PC-3 (cell line): ENCODE measurements at places on chromosomes 3 and 15.

- no peak for DNase-seq
Observed at GRCh38 chr3:193589129-193589528, 3.9 kb upstream of the OPA1 start.

DNA sequence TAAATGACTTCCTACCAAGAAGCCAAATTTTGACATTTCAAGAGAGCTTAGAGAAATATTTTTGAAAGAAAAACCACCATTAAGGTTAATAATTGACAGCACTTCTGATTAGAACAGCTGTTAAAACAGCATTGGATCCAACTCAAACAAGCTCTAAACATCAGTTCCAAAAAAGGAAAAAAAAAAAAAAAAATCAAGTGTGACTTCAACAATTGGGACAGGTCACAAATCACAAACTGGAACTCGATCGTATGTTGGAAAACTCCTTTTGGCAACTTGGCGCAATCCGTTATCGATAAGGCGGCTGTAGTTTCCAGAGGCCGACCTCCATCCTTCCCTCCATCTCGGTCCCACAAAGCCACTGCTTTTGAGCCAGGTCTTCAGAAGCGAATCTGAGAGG, 17.8 kb downstream of the TLE3 start:
- DNase-seq = no peak

DNA sequence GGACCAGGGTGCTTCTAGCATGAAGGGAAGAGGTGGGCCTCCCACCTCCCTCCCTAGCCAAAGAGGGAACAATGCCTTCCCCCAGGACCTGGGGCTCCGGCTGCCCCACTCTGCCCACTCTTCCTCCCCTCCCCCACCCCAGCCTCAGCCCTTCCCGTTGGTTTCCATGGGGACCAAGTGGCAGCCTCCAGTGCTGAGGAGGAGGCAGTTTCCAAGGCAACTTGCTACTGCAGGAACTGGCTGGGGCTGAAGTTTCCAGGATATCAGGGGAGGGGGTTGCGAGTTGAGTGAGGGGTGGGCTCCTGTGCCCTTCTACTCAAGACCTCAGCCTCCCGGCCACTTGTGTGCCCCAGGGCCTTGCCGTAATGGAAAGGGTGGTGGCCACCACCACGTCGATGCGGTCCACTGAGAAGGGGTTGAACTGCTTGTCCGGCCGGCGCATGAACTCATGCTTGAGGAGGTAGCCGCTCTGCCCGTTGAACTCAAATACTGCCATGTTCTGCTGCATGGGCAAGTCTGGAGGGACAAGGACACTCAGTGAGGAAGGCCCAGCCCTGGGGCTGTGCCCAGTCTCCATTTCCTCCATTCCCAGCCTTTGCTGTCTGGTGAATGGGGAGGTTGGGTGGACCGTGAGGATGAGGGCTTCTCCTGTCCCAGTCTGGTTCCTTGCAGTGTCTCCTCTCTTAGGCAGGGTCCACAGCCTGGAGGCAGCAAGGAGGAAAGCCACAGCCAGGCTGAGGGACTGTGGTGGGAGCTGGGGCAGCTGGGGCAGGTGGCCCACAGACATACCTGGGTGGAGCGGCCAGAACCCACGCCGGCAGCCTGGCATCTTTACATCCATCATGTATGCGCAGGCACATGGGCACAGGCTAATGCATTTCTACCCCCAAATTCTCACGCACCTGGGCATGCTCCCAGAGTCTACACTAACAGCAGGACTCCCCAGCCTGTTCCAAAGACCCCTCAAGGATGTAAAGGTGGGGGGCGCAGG, 11.3 kb upstream of the ANKRD63 start:
- no peak for DNase-seq

- no peak for DNase-seq
Observed at GRCh38 chr15:31461911-31462480, 135.4 kb downstream of the KLF13 start.

DNA sequence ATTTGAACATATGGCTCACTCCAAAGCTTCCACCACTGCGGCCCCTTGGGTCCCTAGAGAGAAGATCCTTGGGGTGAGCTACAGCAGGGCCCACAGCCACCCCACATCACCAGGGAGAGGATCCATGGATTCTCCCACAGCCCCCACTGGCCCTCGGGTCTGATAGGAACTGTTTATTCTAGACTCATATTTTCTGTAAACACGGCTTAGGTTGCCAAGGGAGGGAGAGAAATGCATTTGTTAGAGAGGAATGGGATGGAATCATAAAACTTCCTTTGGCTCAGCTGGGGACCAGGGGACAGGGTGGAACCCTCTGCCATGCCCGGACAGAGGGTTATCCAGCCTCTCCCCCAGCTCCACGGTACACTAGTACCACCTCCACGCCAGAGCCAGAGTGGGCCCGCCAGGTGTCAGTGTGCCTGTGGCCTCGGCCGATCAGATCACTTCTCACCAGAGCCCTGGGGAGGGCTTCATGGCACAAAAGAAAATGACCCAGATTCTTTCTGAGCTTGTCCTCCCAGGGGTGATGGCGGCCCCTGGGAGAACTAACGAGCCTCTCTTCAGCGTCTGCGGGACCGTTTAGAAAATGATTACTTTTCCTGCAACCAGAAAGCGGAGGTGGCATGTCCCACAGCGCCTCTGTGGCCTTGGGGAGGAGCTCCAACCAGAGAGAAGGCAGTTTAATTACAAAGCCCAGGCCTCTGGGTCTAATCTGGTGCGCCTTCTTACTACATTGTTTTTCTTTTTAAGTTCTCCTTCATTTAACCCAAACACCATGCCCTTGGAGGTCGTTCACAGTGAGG, 33.7 kb downstream of the ADCY5 start:
- DNase-seq = no peak

- peak; percentile 49 for DNase-seq
Observed at GRCh38 chr3:52053307-52054304, 2.8 kb downstream of the DUSP7 start.

DNA sequence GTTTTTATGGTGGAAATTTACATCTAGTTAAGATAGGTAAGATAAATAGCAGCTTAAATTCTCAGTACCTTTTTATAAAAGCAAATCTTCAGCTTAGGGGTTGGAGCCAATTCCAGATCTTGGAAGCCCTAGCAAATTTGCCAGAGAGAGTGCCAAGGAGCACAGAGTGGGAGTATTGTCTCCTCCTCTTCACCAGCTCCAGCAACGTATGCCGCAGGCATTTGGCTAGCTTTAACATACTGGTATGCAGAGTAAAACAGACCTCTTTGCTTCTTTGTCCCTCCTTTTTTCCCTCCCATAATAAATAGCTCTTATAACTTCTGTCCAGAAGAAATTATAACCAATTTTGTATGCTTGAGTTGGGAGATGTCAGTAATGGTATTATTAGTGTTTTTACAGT, 140.4 kb downstream of the DIPK2A start:
- DNase-seq = no peak

DNA sequence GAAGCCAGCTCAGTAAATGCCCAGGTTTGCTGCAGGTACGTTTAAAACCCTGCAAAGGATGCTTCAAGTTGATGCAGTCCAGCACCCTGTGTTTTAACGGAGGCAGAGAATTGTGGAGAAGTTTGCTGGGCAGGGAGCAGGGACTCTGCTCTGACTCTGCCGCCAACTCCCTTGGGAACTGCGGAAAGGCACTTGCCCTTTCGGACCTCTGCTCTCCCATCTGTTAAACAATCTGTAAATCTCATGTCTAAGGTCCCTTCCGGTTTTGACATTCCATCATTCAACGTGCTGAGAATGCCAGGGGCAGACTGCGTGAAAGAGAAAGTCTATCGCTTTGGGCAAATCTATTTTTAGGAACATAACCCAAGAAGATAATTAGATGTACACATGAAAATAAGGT, 184.5 kb downstream of the OPA1 start:
- no peak for DNase-seq

GRCh38 chr15:87653646-87654045, 602.9 kb downstream of the NTRK3 start:
- no peak for DNase-seq

- no peak for DNase-seq
Observed at GRCh38 chr15:91871837-91872236, 18.3 kb downstream of the SLCO3A1 start.

DNA sequence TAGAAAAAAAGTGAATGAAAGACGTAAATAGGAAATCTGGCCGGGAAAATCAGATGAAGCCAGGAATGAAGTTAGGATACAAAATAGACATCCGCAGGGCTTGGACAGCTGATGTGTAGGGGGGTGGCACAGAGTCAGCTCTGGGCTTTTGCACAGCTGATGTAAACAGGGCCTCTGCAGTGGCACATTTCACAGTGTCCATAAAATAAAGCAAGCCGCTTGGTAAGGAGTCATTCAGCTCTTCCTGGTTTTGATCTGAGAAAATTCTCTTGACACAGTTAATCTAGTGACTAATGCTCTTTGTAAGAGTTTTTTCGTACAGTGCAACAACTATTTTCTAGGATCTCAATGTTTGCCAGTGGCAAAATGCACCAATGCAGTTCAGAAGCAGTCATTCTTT, 153.3 kb downstream of the USP13 start:
- DNase-seq = peak; percentile 43

DNA sequence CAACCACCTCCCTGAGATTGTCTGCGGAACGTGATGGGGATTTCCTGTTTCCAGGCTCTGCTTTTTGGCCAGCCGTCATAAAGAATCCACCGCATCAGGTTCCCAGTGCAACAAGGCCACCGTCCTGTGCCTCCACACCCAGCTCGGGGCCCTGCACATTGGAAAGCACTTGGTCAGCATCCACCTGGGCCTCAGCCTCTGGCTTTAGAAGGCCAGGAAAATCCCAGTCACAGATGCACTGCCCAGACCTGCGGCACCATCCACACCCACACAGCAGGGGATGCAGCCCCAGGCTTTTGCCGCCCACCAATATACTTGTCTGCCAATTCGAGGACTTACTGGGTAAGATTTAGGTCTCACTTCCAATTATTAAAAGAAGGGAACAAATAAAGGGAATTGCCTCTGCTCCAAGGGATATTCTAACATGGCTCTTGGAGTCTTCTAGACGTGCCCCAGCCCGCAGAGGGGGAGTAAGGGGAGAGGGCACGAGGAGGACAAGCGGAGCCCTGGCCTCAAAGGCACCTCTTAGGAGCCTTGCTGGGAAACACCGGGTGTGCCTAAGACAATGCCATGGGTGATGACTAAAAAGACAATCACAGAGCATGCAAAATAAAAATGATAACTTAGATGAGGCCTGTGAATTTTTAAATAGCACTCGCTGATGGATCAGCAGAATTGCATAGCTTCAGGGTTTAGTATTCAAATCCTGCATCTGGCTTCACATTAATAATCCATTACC, 169.2 kb downstream of the FOXP1 start:
- no peak for DNase-seq

GRCh38 chr15:95557226-95558046, 773.1 kb upstream of the NR2F2 start:
- peak; percentile 92 for DNase-seq

DNA sequence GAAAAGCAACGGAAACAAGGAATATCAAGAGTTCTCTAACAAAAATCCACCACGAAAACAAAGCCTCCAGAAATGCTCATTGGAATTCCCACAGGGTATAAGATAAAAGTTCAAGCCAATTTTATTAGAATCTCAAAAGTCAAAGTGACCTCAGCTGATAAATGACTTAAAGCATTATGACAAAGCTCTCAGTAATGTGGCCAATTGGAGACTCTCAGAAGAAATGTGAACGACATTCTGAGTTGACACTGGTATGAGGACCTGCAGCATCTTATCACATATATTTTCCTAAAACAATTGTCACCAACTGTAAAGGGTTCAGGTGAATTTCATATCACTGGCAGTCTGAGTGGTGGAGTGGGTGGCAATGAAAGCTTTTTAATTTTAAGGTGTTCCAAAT, 199.1 kb downstream of the FOXP1 start:
- DNase-seq = no peak

- DNase-seq = no peak
Observed at GRCh38 chr3:52593103-52593502, 56.7 kb downstream of the UQCC5 start.

- no peak for DNase-seq
Observed at GRCh38 chr3:118927449-118927848, 107.2 kb downstream of the IGSF11 start.

- no peak for DNase-seq
Observed at GRCh38 chr3:25449857-25450256, 21.8 kb downstream of the RARB start.

DNA sequence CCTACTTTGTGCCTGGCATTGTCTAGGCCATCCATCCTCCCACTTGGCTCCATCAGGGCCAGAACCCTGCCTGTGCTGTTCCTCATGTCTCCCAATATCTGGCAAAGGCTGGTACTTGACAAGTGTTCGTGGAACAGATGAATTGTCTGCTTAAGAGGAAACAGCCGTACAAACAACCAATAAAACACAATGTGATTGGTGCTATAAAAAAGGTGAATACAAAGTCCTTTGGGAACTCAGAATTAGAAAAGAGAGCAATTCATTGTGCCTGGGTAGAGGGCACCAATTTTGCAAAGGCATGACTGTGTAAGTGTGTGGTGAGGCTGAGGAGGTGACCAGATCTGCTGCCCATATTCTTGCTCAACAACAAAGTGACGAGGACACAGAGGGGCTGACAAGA, 164.5 kb upstream of the PPP2R3A start:
- no peak for DNase-seq

DNA sequence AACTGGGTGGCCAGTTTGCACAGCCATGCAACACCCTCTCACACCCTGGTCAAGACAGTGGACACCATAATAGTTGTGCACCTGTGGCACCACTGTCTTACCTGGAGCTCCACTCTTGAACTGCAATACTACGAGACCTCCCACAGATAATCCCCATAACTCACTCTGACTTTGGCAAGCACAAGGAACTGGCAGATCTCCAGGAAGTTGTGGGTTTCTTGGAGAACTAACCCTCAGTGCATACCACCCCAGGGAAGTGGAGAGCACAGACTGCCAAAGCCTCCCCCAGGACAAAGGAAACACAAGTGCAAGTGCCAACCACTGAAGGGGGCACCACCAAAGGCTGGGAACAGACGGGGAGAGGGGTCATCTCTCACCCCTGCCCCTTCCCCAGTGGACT, 318.6 kb downstream of the SUCLG2 start:
- no peak for DNase-seq

DNA sequence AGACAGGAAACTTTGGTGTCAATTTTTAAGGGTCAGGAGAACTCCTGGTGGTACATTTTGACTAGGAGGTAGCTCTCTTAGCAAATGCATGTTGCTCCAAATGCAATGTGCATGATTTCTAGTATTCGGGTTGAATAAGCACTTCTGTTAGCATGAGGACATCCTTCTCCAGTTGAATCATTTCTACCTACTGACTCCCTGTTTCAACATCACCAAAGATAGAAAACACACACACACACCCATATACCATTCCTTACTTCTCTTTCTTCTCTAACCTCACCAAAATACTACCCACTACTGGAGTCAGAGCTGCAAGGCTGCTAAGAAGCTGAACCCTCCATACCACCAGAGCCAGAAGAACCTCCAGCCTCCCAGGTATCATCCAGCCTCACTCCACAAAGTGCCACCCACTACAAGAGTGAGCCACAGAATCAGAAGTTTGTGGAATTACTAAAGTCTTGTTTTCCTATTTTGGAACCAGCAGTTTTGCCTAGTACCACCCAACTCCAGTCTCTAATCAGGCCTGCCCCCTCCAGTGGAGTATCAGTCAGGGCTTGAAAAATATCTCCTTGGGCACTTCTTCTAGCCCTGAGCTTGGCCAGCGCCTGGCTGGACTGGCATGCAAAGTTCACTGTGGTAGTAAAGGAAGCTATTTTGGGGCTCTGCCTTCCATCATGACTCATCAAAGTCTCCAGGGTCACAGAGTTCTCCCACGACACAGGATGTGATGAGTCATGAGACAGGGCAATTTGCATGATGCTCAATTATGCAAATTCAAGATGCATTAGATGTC, 110.3 kb downstream of the CYP19A1 start:
- peak; percentile 52 for DNase-seq

GRCh38 chr3:190169877-190170276, 49.2 kb upstream of the P3H2 start:
- DNase-seq = no peak
